ENCODE measurements at places on chromosomes 6 and 20. TPM values are rescaled to one million over a fixed set of nuclear protein-coding genes. Genes with fewer than 3 reads are reported as not detected.

The HNF4A gene
- not detected for total RNA-seq

The SENP6 gene
- 100 TPM for total RNA-seq

The BAG2 gene
- 8.9 TPM for total RNA-seq

The TUBB1 gene
- not detected for total RNA-seq

The RBM24 gene
- total RNA-seq = 22.7 TPM

The SLPI gene
- total RNA-seq = not detected

DNA sequence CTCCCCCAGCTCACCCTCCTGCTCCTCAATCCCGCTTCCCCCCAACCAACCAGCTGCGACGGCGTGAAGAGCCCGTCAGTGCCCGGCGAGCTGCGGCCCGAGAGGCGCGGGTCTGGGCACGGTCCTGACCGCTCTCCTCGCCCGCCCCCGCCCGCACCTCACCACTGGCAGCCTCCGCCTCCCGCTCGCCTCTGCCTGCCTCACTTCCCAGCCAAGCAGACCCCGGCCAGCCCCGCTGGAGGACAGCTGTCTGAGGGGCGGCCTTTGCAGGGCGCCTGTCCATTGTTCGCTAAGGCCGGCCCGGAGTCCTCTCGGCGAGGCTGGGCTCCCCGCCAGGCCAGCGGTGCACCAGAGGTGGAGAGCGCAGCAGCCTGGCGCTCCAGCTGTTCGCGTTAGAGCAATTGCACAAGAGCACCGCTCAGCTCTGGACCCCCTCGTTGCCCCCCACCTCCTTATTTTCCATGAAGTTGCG is 1.3 kb downstream of the SOBP start:
- H3K27me3 ChIP-seq = peaks cover 34% of the 10 kb centered on the region
- H3K4me3 ChIP-seq = peak overlapping the region; percentile 65
- no peak for DNase-seq
- no peaks in the 10 kb centered on the region for H3K36me3 ChIP-seq
- H3K4me1 ChIP-seq = peaks cover 31% of the 10 kb centered on the region

- H3K4me1 ChIP-seq = no peaks in the 10 kb centered on the region
- DNase-seq = no peak
- H3K36me3 ChIP-seq = peaks cover 19% of the 10 kb centered on the region
- H3K27me3 ChIP-seq = no peaks in the 10 kb centered on the region
- H3K4me3 ChIP-seq = no peak overlapping the region
These were observed 3.1 kb upstream of the CLDN20 start for GRCh38 chr6:155260686-155261085.

GRCh38 chr6:26016245-26016962 is 53.8 kb downstream of the TRIM38 start:
- DNase-seq = no peak
- H3K4me1 ChIP-seq = peaks cover 14% of the 10 kb centered on the region
- no peaks in the 10 kb centered on the region for H3K27me3 ChIP-seq
- H3K27ac ChIP-seq = peak overlapping the region; percentile 78

DNA sequence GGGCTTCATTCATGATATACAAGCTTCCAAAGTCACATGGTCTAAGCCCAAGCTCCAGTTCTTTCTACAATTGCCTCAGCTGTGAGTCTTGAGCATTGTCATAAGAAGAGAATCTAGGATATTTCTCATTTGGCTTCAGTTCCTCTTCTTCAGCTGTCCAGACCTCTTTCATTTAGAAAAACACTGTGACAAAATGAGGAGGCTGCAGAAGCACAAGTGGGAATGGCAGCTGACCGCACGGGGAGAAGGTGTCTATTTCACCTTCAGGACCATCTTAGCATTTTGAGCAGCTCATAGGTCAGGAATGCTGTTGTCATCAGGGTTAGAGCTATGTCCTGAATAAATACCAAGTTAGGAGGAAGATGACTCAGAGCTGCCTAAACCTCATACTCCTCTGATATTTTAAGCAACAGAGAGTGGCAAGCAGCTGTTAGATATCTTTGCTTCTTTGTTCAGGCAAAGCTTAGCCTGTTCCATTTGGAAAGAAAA is 390.1 kb upstream of the CITED2 start:
- peak overlapping the region; percentile 87 for H3K27ac ChIP-seq
- DNase-seq = peak; percentile 99
- peaks cover 31% of the 10 kb centered on the region for H3K4me1 ChIP-seq
- no peak overlapping the region for H3K4me3 ChIP-seq

DNA sequence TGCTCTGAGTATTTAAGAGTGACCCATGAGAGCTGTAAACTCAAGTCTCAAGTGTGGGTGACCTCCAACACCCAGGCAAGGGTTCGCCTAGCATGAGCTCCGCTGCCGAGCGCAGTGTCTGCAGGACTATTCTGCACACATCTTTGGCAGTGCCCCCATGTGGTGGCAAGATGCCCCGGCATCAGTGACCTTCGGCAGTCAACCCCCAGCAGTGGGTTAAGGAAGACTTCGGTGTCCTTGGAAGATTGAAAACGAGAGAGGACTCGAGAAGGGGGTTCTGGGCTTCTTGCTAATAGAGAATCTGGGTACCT is 43.1 kb downstream of the RBM38 start:
- DNase-seq = no peak
- H3K4me1 ChIP-seq = peaks cover 3% of the 10 kb centered on the region
- H3K36me3 ChIP-seq = no peaks in the 10 kb centered on the region
- H3K27ac ChIP-seq = no peak overlapping the region

- no peak overlapping the region for H3K4me3 ChIP-seq
- no peaks in the 10 kb centered on the region for H3K4me1 ChIP-seq
- H3K27ac ChIP-seq = no peak overlapping the region
- no peaks in the 10 kb centered on the region for H3K36me3 ChIP-seq
These were observed 23.5 kb upstream of the IRF4 start for GRCh38 chr6:367891-368630.

- peaks cover 8% of the 10 kb centered on the region for H3K4me1 ChIP-seq
- H3K36me3 ChIP-seq = no peaks in the 10 kb centered on the region
- peak overlapping the region; percentile 3 for H3K4me3 ChIP-seq
- H3K27me3 ChIP-seq = no peaks in the 10 kb centered on the region
- no peak overlapping the region for H3K27ac ChIP-seq
- peak; percentile 79 for DNase-seq
These were observed 322.2 kb downstream of the SOX4 start for GRCh38 chr6:21915707-21916260.

DNA sequence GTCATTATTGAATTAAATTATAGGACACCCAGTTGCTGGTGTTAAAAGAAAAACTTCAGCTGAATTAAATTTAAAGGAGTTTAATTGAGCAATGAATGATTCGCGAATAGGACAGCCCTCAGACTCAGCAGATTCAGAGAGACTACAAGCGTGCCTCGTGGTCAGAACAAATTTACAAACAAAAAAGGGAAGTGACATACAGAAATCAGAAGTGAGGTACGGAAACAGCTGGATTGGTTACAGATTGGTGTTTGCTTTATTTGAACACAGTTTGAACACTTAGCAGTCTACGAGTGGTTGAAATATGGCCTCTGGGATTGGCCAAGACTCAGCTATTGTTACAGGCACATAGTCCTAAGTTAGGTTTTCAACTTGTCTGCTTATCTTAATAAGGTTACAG is 25.8 kb upstream of the TNFRSF21 start:
- H3K27ac ChIP-seq = no peak overlapping the region
- no peaks in the 10 kb centered on the region for H3K27me3 ChIP-seq
- DNase-seq = no peak
- H3K36me3 ChIP-seq = no peaks in the 10 kb centered on the region
- no peak overlapping the region for H3K4me3 ChIP-seq

GRCh38 chr20:23624324-23624691 is 13.4 kb downstream of the CST3 start:
- no peak overlapping the region for H3K4me3 ChIP-seq
- H3K27ac ChIP-seq = no peak overlapping the region
- H3K36me3 ChIP-seq = no peaks in the 10 kb centered on the region
- H3K27me3 ChIP-seq = no peaks in the 10 kb centered on the region

- no peaks in the 10 kb centered on the region for H3K27me3 ChIP-seq
- H3K4me3 ChIP-seq = no peak overlapping the region
- H3K27ac ChIP-seq = peak overlapping the region; percentile 48
- DNase-seq = peak; percentile 62
- H3K36me3 ChIP-seq = no peaks in the 10 kb centered on the region
These were observed 603.5 kb upstream of the CITED2 start for GRCh38 chr6:139977887-139978332.

DNA sequence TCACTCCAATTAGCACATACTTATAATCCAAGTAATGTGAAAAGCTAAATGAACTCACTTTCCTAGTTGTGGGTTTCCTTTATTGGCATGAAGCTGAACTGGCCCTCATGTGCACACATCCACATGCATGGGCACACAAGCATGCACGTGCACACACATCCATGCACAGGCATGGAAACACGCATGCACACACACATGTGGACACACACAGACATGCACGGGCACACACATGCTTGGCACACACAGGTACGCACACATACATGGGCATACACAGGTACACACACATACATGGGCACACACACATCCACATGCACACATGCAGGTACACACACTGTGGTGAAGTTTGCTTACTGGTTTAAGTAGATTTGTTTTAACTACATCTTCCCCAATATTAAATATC is 23.8 kb downstream of the SYNDIG1 start:
- no peak overlapping the region for H3K4me3 ChIP-seq
- no peak for DNase-seq
- no peaks in the 10 kb centered on the region for H3K36me3 ChIP-seq
- H3K27ac ChIP-seq = no peak overlapping the region
- H3K4me1 ChIP-seq = peaks cover 6% of the 10 kb centered on the region

- peak; percentile 36 for DNase-seq
- no peaks in the 10 kb centered on the region for H3K27me3 ChIP-seq
- peaks cover 3% of the 10 kb centered on the region for H3K4me1 ChIP-seq
- H3K4me3 ChIP-seq = no peak overlapping the region
- no peaks in the 10 kb centered on the region for H3K36me3 ChIP-seq
- no peak overlapping the region for H3K27ac ChIP-seq
These were observed 78.4 kb downstream of the ADTRP start for GRCh38 chr6:11700118-11700718.

- H3K27me3 ChIP-seq = no peaks in the 10 kb centered on the region
- no peak for DNase-seq
- no peak overlapping the region for H3K27ac ChIP-seq
- no peak overlapping the region for H3K4me3 ChIP-seq
- H3K36me3 ChIP-seq = no peaks in the 10 kb centered on the region
These were observed 464.9 kb upstream of the SOX4 start for GRCh38 chr6:21128601-21129000.

DNA sequence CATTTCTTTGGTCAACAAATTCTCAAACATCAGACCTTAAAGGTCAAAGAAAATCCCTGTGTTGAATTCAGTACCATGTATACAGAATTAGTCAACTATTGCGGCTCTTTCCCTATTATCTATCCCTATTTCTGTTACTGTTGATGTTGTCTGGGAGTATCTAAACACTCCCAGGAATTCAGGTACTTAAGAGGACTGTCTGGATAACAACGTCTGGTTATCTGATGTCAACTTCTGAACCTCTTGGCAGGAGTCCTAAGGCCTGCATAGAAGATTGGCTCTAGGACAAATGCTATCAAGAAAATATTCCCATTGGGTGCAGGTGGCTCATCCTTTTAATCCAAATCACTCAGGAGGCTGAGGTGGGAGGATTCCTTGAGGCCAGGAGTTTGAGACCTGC is 255.6 kb downstream of the KHDC1L start:
- no peak for DNase-seq
- H3K4me3 ChIP-seq = no peak overlapping the region
- no peaks in the 10 kb centered on the region for H3K4me1 ChIP-seq
- no peaks in the 10 kb centered on the region for H3K36me3 ChIP-seq

DNA sequence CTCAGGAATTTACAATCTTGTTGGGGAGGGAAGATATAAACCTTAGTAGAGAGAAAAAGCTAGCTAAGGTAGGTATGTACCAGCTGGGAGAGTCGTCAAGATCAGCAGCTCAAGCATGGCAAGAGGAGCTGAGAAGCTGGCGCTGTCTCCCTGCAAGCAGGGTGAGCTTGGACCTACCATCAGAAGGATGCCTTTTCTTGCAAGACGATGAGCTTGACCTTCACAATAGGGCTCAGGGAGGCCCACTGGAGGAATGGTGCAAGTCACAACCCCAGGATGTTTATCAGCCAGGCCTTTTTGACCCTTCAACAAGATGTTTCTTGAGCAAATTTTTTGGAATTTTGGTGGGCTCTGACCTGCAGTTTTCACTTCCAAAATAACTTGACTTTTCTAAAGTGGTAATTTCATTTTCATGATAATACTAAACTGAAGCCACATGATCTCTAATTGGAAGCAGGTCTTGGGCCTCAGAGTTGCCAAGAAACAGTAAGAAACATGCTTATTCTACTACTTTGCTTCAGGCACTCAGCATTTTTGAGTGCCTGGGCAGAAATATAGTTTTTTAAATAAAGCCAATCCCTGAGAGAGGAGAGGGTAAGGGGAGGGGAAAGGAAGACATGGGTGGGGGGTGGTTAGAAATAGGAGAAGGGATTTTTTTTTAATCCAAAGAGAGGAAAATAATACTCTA is 258.1 kb downstream of the CLIC5 start:
- H3K36me3 ChIP-seq = no peaks in the 10 kb centered on the region
- no peak overlapping the region for H3K27ac ChIP-seq
- no peak for DNase-seq
- peaks cover 6% of the 10 kb centered on the region for H3K27me3 ChIP-seq
- H3K4me1 ChIP-seq = no peaks in the 10 kb centered on the region

GRCh38 chr6:21855811-21856455 is 262.4 kb downstream of the SOX4 start:
- H3K36me3 ChIP-seq = no peaks in the 10 kb centered on the region
- H3K4me3 ChIP-seq = no peak overlapping the region
- peak overlapping the region; percentile 60 for H3K27ac ChIP-seq
- H3K4me1 ChIP-seq = peaks cover 18% of the 10 kb centered on the region
- peak; percentile 13 for DNase-seq

DNA sequence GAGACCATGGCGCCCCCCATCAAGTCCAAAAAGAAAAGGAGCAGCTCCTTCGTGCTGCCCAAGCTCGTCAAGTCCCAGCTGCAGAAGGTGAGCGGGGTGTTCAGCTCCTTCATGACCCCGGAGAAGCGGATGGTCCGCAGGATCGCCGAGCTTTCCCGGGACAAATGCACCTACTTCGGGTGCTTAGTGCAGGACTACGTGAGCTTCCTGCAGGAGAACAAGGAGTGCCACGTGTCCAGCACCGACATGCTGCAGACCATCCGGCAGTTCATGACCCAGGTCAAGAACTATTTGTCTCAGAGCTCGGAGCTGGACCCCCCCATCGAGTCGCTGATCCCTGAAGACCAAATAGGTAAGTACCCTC is 41.7 kb upstream of the NAA20 start:
- H3K4me1 ChIP-seq = peaks cover 34% of the 10 kb centered on the region
- peak overlapping the region; percentile 96 for H3K27ac ChIP-seq
- H3K36me3 ChIP-seq = no peaks in the 10 kb centered on the region
- H3K27me3 ChIP-seq = no peaks in the 10 kb centered on the region
- peak overlapping the region; percentile 94 for H3K4me3 ChIP-seq
